Sciatic nerve (tissue), 2 donors: ENCODE measurements at places on chromosomes 6 and 20.

DNA sequence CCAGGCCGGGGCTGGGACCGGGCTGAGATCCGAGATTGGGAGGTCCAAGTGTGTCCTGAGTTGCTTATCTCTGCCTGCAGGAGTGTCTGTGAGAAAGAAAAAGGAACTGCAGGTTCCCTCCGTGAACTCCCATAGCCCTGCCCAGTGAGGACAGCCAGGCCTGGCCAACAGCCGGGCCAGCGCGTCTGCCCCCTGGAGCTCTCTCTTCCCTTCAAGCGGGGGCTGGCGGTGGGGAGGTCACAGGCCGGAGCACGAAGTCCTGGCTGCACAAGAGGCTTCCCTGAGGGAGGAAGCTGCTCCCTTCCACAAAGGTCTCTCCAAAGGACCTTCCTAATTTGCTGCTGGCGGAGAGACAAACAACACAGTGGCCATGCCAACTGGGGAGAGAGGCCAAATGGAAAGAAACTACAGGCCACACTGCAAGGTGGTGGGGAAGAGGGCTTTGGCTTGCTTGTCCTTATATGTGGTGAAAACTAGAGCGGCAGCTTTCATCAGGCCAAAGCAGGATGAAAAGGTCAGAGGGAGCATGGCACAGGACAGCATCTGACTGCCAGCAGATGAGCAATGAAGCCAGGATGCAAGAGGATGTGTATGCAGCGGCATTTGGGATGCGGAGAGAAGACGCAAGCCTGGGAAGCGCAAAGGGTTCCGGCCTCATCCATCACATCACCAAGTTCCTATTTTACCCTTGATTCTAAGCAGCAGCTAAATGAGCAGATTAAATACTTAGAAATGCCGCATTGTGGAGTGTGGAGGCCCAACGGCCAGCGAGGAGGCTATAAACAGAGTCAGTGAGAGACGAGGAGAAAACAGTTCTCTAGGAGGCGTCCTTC is 260.0 kb downstream of the ERMARD start:
- peak; percentile 23 for DNase-seq

- DNase-seq = no peak
These were observed 1.0 kb downstream of the SCML4 start for GRCh38 chr6:107823047-107823557.

DNA sequence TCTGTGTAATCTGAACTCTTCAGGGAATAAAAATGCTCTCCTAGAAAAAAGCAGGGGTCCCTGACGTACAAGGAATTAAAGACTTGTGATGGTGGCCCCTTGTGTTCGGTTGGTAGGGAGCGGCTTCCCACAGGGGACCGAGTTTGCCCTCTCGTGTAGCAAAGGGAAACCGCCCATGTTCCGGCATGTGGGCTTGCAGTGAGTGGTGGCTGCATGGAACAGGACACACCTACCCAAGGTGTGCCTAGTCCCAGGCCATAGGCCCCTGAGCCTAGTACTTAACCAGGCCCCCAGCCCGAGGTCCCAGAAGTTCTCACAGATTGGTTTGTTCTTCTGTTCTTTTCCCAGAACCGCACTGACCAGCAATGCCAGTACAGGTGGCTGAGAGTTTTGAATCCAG is 15.5 kb downstream of the MYBL2 start:
- DNase-seq = no peak

- no peak for DNase-seq
These were observed 164.9 kb downstream of the UTRN start for GRCh38 chr6:144449911-144450597.

GRCh38 chr6:131182991-131183425 is 47.7 kb downstream of the AKAP7 start:
- DNase-seq = no peak

- no peak for DNase-seq
These were observed 847.9 kb upstream of the FLRT3 start for GRCh38 chr20:15185322-15185721.

DNA sequence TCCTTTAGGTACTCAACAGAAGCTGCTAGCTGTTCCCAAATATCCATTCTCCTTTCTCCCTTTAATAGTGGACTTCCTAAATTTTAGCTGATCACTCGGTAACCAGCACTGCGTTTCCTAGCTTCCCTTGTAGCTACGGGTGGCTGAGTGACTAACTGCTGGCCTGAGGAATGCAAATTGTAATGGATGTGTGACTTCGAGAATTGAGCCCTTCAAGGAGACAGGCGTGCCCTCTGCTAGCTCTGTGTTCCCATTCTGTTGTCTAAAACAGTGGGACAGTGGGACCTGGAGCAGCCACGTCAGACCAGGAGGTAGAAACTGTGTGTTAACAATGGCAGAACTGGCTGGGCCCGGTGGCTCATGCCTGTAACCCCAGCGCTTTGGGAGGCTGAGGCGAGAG is 56.5 kb downstream of the SCML4 start:
- no peak for DNase-seq
